ENCODE measurements at places on chromosomes 16 and 17.

DNA sequence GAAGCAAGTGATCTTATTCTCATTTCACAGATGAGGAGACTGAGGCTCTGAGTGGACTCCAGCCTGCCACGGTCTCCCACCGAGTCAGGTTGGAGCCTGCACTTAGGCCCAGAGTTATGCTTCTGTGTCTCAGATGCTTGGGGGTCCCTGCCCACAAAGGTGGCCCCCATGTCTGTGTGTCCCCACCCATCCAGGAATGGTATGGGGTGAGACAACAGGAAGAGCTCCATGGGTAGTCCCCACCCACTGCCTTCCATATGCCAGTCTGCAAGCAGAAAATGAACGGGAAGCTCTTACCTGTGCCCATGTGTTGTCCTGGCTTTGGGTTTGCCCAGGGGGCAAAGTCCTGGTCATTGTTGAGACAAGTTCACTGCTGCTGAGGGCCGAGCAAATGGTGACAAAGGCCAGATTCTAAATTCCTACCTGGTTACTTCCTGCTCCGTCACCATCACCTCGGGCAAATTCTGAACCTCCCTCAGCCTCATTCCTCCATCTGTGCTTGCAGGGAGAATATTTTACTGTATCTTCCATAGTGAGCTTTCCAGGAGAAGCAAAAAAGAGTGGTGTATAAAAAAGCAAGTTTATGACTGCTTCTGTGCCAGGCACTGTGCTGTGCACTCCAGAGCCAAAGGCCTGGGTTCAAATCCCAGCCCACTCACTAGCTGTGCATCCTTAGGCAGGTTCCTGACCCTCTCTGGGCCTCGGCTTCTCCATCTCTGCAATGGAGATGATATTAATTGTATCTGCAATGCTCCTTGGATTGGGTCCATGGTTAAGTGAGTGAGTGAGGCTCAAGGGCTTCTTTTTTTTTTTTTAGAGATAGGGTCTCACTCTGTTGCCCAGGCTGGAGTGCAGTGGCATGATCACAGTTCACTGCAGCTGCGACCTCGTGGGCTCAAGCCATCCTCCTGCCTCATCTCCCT, 9.3 kb downstream of the IL4R start:
- DNase-seq: no peak

DNA sequence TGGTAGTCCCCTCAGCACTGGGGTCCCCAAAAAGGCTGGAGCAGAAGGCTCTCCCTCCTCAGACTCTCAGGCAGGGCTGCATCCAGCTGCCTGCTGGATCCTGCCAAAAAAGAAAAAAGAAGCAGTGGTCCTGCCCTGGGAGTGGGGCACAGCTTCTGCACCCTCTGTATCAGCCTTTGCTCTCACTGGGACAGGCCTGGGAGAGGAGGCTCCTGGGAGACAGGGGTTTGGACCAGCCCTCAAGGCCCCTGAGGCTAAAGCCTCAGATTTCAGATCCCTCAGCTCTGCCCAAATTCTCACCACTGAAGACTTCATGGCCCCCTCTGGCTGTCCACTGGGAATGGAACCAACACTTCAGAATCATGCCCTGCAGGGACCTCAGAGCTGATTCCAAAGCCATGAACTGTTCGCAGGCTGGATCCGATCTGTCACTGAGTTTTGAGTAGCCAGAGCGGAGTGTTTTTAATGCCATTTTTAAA, 96.9 kb downstream of the C16orf78 start:
- no peak for DNase-seq

DNA sequence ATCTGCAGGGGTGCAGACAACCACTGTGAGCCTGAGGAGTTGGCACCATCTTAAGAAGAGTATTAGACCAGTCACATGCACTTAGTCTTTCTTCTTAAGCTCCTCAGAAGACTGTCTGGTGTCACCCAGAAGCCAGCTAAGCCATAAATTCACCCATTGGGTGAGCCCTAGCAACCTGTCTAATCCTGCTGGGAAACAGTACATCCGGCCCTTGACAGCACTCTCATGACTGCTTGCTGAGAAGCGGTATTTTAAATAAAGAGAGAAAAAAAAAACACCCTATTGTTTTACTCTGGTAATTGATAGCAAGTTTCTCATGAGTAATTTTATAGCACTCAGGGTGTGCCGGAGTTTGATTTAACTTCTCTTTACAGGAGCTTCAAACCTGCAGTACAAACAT, 134.7 kb downstream of the SOX9 start:
- no peak for DNase-seq

DNA sequence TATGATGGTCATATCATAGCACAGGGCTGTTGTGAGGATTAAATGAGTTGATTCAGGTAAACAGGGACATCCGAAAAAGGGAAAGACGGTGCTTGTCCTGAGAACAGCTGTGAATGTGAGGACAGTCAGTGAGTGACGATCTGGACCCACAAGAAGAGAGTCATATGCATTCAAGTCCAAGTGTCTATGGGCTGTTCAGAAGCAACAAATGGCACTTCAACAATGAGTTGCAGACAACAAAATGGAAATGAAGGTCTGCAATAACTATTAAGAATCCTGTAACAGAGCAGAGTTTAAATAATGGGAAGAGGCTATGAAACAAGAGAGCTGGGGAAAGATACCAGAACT, 100.3 kb downstream of the ADCY9 start:
- no peak for DNase-seq

DNA sequence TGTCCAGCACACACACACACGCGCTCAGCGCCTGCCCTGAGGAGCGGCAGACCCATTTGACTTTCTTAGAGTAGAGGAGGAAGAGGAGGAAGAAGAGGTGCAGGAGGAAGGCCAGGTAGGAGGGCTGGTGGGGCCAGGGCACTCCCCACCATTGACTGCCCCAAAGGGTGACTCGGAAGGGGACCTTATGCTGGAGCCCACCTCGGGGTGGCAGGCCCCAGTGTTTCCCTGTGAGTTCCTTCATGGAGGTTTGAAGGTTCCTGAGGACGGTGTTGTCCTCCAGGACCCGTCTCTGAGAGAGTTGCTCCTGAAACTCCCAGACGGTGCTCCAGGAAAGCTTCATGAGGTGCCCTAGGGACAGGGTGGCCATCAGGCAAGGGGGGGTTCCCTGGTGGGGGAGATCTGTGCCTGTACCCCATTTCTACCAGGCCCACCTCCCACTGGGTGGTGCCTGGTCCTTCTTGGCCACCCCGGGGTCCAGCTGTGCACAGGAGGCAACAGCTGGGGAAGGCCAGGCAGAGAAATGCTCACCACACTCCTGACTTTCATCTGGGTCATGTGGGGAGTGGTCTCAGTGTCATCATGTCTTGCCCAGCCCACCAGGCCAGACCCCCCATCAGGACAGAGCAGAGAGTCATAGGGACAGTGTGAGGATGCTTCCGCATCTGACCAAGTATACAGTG, 89.5 kb downstream of the TNFRSF13B start:
- no peak for DNase-seq

- no peak for DNase-seq
Measured at GRCh38 chr16:70706948-70707465, 21.2 kb upstream of the MTSS2 start.

DNA sequence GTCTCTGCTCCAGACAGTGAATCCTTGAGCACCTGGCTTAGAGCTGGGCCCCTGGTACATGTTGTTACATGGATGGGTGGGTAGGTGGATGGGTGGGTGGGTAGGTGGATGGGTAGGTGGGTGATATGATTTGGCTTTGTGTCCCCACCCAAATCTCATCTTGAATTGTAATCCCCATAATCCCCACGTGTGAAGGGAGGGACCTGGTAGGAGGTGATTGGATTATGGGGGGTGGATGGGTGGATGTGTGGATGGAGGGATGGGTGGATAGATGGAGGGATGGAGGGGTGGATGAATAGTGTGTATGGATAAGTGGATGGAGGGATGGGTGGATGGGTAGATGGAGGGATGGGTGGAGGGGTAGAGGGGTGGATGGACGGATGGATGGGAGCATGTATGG, 26.6 kb upstream of the NPTX1 start:
- no peak for DNase-seq

DNA sequence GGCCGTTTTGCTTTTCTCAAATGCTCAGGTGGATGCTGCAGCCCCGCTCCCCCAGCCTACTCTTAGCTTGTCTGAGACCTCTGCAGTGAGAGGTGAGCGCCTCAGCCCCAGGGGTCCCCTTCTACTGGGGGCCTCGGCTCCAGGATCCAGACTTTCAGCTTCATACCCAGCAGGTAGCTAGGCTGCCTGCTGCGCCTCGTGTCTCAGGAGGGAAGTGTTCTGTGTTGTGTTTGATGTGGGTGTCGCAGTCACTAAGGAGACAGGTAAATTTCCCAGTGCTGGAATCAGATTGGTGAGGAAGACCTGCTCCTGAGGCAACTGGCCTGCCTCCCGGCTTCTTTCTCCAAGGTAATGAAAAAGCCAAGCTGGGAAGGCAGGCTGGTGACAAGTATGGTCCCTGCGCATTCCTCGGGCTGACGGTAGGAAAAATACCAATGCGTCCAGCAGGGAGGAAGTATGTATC, 604.0 kb upstream of the SALL1 start:
- no peak for DNase-seq

DNA sequence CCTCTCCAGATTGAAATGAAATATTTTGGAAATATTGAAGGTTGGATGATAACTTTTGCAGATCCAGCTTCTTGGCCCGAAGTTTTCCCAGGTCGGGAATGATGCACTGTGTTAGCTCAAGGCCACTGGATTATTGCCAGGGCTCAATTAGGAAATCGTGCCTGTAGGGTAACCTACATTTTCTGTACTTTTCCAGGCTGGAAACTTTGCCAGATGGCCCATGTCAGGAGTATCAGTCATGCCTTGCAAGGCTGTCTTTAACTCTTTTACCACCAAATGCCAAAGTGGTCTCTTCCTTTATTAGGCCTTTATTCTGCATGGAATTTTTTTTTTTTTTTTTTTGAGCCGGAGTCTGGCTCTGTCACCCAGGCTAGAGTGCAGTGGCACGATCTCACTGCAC, 8.9 kb upstream of the SEC14L1 start:
- no peak for DNase-seq

GRCh38 chr16:85687651-85688471, 893 bp downstream of the GINS2 start:
- DNase-seq: no peak

GRCh38 chr17:2383628-2384167, 17.2 kb downstream of the MNT start:
- no peak for DNase-seq

- DNase-seq: no peak
Measured at GRCh38 chr16:14180481-14180944, 109.4 kb downstream of the MRTFB start.

DNA sequence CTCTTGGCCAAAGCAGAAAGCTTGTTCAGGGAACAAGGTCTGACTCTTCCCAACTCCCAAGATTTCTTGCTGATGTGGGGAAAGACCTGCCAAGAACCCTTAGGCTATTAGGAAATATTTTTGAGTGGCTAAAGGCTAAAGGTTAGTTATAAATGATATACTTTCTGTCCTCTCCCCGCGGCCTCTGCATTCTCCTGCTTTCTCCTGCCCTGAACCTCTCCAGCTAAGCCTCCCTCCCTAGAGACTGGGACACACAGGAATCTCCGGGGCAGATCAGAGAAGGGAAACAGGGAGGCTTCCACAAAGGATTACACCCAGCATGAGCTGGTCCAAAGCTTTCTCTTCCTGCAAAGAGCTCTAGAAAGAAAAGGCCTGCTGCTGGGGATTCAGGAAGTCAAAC, 2.3 kb downstream of the SLC43A2 start:
- no peak for DNase-seq

DNA sequence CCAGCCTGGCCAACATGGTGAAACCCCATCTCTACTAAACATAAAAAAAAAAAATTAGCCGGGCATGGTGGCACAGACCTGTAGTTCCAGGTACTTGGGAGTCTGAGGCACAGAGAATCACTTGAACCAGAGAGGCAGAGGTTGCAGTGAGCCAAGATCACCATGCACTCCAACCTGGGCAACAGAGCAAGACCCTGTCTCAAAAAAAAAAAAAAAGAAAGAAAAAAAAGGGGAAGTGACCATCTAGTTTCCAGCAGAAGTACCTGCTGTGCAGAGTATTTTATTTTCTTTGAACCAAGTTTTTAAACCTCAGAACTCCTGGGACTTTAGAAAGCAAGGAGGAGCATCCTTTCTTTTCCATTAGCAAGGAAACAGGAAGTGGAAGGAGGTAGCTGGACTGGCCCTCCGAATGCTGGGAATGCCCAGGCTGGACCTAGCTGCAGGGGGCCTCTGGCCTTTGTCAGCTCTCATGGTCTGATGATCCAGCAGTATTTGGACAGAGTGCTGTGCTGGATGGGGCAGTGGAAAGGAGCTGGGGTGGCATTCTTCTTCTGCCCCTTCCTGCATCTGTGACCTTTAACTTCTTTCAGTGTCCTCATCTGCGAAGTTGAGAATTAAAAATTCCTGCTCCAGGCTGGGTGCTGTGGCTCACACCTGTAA, 6.6 kb downstream of the GID4 start:
- no peak for DNase-seq

DNA sequence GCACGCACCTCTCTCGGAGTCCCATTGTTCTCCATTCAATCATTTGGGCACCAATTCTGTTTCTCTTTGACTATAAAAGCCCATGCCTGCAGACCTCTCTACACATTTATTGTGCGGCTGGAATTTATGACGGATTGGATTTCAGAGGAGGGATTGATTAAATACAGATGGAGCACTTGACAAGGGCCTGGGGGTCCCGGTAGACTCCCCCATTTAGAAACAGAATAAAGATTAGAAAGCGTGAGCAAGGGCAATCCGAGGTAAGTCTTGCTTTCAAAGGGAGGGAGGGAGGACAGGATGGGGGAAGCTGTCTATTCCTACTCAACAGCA, 15.1 kb upstream of the PITPNM3 start:
- no peak for DNase-seq

DNA sequence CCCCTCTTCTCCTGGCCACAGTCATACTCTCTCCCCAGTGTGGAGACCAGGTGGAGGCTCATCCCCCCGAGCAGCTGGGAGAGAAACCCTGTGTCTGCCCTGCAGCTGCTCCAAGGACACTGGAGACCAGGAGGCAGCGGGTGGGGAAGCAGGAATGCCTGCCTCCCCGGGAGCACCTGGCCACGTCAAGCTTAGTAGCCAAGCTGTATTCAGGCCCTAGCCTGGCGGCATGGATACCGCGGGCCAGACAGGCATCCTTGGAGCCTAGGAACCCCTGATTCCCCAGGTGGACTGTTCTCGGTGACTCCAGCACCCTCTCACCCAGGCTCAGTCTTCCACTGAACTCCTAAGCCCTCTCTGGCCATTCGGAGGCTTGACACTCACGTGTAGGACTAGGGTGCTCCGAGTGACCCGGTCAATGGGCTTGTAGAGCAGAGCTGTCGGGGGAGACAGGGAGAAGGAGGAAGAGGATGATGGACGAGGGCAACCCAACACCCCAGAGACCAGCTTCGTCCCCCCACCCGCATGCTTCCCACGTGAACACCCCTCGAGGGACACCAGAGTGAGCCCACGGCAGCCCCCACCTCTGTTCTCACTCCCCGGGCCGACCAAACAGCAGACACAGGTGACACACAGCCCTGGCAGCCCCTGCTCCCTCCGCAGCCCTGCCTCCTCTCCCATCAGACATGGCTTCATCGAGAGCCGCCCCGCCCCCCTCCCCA, 76.5 kb downstream of the TIMM22 start:
- no peak for DNase-seq
